NCI-H510A (cell line): ENCODE measurements at places on chromosomes 6 and 20.

DNA sequence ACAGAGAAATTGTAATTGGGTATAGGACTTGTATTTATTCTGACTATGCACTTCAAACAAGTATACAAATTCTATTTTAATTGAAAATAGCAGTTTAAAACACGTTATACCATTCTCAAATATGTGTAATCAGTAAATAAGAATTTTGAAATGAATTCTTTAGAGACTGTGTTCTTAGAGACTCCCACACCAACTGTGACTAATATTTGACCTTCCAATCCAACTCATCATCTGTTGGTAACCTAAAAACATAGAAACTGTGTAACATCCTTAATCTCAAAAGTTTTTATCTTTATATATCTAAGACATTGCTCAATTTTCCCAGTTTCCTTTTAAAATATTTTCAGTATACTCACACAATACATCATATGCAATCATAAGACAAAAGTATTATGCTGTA, 83.9 kb downstream of the KHDRBS2 start:
- no peak for DNase-seq

- DNase-seq: no peak
Observed at GRCh38 chr20:48732081-48732829, 95.5 kb downstream of the PREX1 start.

- DNase-seq: peak; percentile 40
Observed at GRCh38 chr20:46520976-46521579, 7.7 kb upstream of the ZNF334 start.

GRCh38 chr6:44504301-44504791, 116.8 kb downstream of the CDC5L start:
- no peak for DNase-seq

GRCh38 chr20:32655903-32656512, 17.7 kb downstream of the C20orf203 start:
- DNase-seq: no peak

- no peak for DNase-seq
Observed at GRCh38 chr6:90212274-90212673, 84.4 kb downstream of the BACH2 start.

DNA sequence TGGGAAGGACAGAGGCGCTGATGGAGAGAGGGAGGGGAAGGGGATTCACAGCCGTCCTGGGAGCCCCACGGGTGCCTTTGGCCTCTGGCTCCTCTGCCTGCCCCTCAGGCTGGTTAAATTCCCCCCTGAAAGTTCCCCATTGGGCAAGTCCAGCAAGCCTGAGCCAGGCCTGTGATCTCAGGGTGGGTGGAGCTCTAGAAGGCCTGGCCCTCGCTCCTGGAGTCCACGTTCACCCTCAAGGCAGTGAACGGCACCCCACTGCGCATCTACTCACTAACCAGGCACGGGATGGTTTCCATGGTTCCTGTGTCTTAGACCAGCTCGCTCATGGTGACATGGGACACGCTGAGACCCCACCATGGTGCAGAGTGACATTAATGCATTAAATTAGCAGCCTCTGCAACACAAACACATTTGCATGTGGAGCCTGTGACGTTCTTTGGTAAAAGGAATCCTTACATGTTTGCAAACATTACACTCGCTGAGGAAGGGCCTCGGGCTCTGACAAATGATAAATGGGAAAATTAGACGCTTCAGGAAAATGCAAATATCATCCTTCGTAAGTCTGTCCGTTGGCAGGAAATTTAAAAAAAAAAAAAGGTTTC, 452.7 kb downstream of the PREX1 start:
- DNase-seq: no peak

- no peak for DNase-seq
Observed at GRCh38 chr6:11222385-11223277, 9.8 kb downstream of the NEDD9 start.

GRCh38 chr6:110614586-110614985, 138.2 kb upstream of the SLC22A16 start:
- DNase-seq: no peak

DNA sequence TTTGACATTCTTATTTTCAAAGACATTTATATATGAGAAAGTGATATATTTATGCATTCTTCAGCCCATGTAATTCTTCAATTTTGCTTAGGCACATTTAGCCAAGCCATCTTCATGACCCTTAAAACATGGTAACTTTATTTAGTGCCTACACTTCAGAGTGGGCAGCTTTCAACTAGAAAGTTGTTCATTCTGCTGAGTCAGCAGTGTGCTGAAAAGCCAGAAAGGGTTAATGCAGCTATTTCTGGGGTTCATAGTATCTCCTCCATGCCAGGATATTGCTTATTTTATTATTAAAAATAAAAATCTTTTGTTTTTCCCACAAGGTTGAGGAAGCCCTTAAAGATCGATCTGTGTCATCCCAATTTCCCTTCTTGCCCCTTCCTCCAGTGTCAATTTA, 79.2 kb downstream of the EDN1 start:
- no peak for DNase-seq

- no peak for DNase-seq
Observed at GRCh38 chr6:87723170-87724078, 21.4 kb upstream of the AKIRIN2 start.

DNA sequence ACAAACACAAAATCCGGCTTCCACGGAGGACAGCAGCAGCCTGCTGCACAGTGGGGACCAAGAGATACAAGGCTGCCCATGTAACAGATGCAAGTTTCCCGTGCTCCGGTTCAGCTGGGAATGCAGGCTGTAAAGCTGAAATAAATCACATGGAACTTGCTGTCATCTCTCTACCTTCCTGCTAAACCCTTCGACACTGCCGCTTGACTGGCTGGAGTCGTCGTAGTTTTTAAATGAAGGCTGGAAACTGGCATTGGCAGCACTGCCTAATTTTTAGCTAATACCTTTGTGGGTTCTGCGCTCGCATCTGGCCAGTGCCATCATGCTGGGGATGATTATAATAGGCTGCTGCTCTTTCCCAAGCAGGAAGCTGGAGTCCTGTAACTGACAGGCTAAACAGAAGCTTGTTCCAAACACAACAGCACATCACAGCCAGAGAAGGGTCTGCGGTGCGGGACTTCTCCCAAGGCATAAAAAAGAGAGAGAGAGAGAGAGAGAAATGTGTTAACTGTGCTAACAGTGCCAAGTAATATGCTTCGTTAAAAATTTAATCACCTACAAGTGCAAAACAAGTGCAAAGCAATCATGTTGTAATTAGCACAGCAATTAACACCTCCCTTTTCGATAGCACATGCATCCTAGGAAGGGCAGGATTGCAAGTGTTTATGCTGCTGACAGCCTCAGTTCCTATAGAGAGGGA, 146.1 kb downstream of the TFAP2A start:
- no peak for DNase-seq

- no peak for DNase-seq
Observed at GRCh38 chr20:43442282-43442880, 15.3 kb upstream of the SRSF6 start.

- DNase-seq: no peak
Observed at GRCh38 chr6:5044866-5045265, 40.3 kb upstream of the PPP1R3G start.

GRCh38 chr6:42471714-42472113, 20.0 kb upstream of the TRERF1 start:
- DNase-seq: no peak
